ENCODE measurements at places on chromosomes 4 and X.

- no peak for DNase-seq
Measured at GRCh38 chrX:39813631-39814277, 284.0 kb downstream of the BCOR start.

DNA sequence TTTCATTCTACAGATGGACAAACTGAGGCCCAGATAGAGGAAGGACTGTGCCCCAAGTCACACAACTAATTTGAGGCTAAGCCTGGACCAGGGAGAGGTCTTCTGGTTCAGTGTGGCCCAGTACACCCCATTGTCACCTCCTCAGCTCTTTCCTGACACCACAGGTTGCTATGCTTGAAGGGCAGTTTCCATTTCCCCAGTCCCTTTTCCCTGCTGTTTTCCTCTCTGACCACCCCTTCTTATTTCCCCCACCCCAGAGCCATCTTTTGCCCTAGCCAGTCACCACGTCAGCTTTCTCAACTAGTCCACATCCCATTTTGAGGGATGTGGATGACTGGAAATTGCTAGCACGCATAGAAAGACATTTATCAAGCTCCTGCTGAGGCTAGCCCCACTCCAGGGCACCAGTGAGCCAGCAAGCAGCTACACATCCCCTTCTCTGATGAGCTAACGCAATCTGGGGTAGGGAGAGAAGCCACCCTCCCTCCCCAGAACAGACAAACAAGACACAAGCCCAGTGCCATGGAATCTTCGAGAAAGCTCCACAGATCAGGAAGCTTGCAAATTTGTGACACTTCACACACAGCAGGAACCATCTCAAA lies 1.3 kb downstream of the GABRE start:
- DNase-seq, result no peak

GRCh38 chr4:102554992-102555391 lies 53.8 kb downstream of the NFKB1 start:
- DNase-seq, result no peak

DNA sequence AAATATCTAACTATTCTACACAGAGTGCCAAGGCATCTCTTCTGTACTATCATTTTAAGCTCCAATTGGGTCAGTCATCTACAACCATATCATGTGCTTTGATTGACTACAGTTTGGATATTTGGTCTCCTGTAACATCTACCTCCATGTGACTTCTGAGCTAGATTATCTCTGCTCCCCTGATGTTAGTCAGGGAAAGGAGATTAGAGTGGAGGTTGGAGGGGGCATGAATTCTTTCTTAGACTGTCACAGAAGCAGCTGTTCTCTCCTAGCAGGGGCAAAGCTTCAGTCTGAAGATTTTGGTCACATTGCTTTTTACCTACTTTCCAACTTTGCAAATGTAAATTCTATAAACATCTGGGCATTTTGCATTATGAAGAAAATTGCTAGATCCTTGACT lies 62.6 kb upstream of the C4orf54 start:
- no peak for DNase-seq

- DNase-seq, result no peak
Measured at GRCh38 chrX:3651277-3651676, 62.2 kb downstream of the PRKX start.
